Mononuclear cell (primary cell): ENCODE measurements at places on chromosomes 7 and 10. TPM values are rescaled to one million over a fixed set of nuclear protein-coding genes. Genes with fewer than 3 reads are reported as not detected.

Gene ZNF282
- total RNA-seq: 10.7 TPM

Gene CFAP70
- 1.3 TPM for total RNA-seq

Gene UCN3
- not detected for total RNA-seq

Gene ADAM8
- 84.9 TPM for total RNA-seq

Gene FAM180A
- total RNA-seq: not detected

Gene PLA2G12B
- total RNA-seq: not detected

Gene PHTF2
- total RNA-seq: 34.8 TPM

Gene VIPR2
- total RNA-seq: 0.31 TPM

Gene TBX20
- total RNA-seq: 0.42 TPM

Gene PRPS1L1
- 0.31 TPM for total RNA-seq

Gene ASZ1
- not detected for total RNA-seq

Gene SAP25
- 1.8 TPM for total RNA-seq

Gene TRPV5
- total RNA-seq: not detected

Gene EVX1
- total RNA-seq: not detected

Gene IQUB
- total RNA-seq: 0.52 TPM

Gene CLRN3
- not detected for total RNA-seq

Gene MRPS33
- total RNA-seq: 11.9 TPM

Gene AP3M1
- 21.2 TPM for total RNA-seq

Gene DNAJC30
- 1.9 TPM for total RNA-seq

Gene TLX1
- not detected for total RNA-seq

Gene ADIRF
- not detected for total RNA-seq

Gene CTAGE6
- total RNA-seq: 0.42 TPM

Gene DYNC1I1
- 0.10 TPM for total RNA-seq

Gene PNLIPRP3
- total RNA-seq: not detected

Gene DOCK4
- total RNA-seq: 5.6 TPM

Gene WEE2
- total RNA-seq: 0.31 TPM

Gene CPA1
- total RNA-seq: not detected

Gene MKX
- total RNA-seq: not detected

Gene PDE6C
- not detected for total RNA-seq

Gene TEX36
- not detected for total RNA-seq

Gene PILRA
- total RNA-seq: 56.7 TPM

Gene DYDC2
- total RNA-seq: not detected

Gene EEPD1
- total RNA-seq: 4.1 TPM

Gene HOXA4
- total RNA-seq: not detected

Gene TFEC
- total RNA-seq: 7.8 TPM

Gene ADRB1
- 2.4 TPM for total RNA-seq
